Karpas-422 (cell line): ENCODE measurements at places on chromosomes 5 and 9. TPM values are rescaled to one million over a fixed set of nuclear protein-coding genes. Genes with fewer than 3 reads are reported as not detected.

Gene PRR16
- total RNA-seq: not detected in 2 replicates

Gene CDH18
- not detected in 2 replicates for total RNA-seq

Gene ELOVL7
- 0.11 TPM in 1 of 2 replicates, not detected in the other for total RNA-seq

Gene EMB
- total RNA-seq: 166 and 376 TPM in 2 replicates

Gene DBH
- total RNA-seq: not detected in 2 replicates

Gene SMIM33
- not detected in 2 replicates for total RNA-seq

Gene MRPL41
- total RNA-seq: 46.9 and 115 TPM in 2 replicates

Gene RUFY1
- 40.9 and 66.4 TPM in 2 replicates for total RNA-seq

Gene SGCD
- total RNA-seq: not detected in 2 replicates

Gene GDA
- total RNA-seq: not detected in 2 replicates

Gene ENTREP1
- not detected in 2 replicates for total RNA-seq

Gene TRPM3
- total RNA-seq: not detected in 2 replicates

Gene DNAI1
- 1.6 and 3.4 TPM in 2 replicates for total RNA-seq

Gene MINAR2
- total RNA-seq: not detected in 2 replicates

Gene CDC25C
- total RNA-seq: 6.1 and 11.1 TPM in 2 replicates

Gene NREP
- 2.7 and 5.8 TPM in 2 replicates for total RNA-seq

Gene IL7R
- total RNA-seq: not detected in 2 replicates

Gene GTF3C5
- total RNA-seq: 26.8 and 54.8 TPM in 2 replicates

Gene GOLGA2
- 16.2 and 75.3 TPM in 2 replicates for total RNA-seq

Gene INSYN2B
- total RNA-seq: 0.07 TPM in 1 of 2 replicates, not detected in the other

Gene SYK
- total RNA-seq: 151 and 216 TPM in 2 replicates

Gene SOX30
- total RNA-seq: not detected in 2 replicates

Gene IL17B
- not detected in 2 replicates for total RNA-seq

Gene RHOBTB3
- total RNA-seq: 0.97 and 1.5 TPM in 2 replicates

Gene PSD2
- total RNA-seq: not detected in 2 replicates

Gene DAB2
- total RNA-seq: not detected in 2 replicates

Gene POU5F2
- total RNA-seq: 0.94 and 3.3 TPM in 2 replicates

Gene NPR2
- total RNA-seq: 8.5 and 18.0 TPM in 2 replicates

Gene CRHBP
- 13.6 and 27.8 TPM in 2 replicates for total RNA-seq

Gene NIM1K
- 9.3 and 10.2 TPM in 2 replicates for total RNA-seq

Gene CORO2A
- total RNA-seq: 1.7 and 2.5 TPM in 2 replicates

Gene DIPK1B
- not detected in 2 replicates for total RNA-seq

Gene SPATA31E1
- not detected in 2 replicates for total RNA-seq

Gene CCL28
- total RNA-seq: 18.8 and 42.3 TPM in 2 replicates

Gene DMGDH
- not detected in 2 replicates for total RNA-seq

Gene PPP3R2
- total RNA-seq: not detected in 2 replicates

Gene BTNL8
- not detected in 2 replicates for total RNA-seq

Gene NPR3
- total RNA-seq: 0.11 and 1.2 TPM in 2 replicates

Gene ELL2
- 0.32 and 0.48 TPM in 2 replicates for total RNA-seq

Gene LAMC3
- total RNA-seq: not detected in 2 replicates

Gene ARL10
- 4.8 and 5.8 TPM in 2 replicates for total RNA-seq

Gene SLC27A6
- not detected in 2 replicates for total RNA-seq

Gene FOXD4
- total RNA-seq: 0.93 and 2.4 TPM in 2 replicates

Gene PAEP
- not detected in 2 replicates for total RNA-seq

Gene SHROOM1
- total RNA-seq: 1.6 and 1.8 TPM in 2 replicates
